ENCODE measurements at places on chromosomes 4 and X. TPM values are rescaled to one million over a fixed set of nuclear protein-coding genes. Genes with fewer than 3 reads are reported as not detected.

UGT2B15 gene
- total RNA-seq, result not detected

MAGEC3 gene
- total RNA-seq, result not detected

TIGD4 gene
- 0.25 TPM for total RNA-seq

PDE6B gene
- total RNA-seq, result 0.03 TPM

SPANXN3 gene
- not detected for total RNA-seq

TIMM8A gene
- 20.5 TPM for total RNA-seq

SLC10A4 gene
- not detected for total RNA-seq

SPARCL1 gene
- total RNA-seq, result 0.18 TPM

RIPPLY1 gene
- 14.6 TPM for total RNA-seq

NHSL2 gene
- not detected for total RNA-seq

FTSJ1 gene
- total RNA-seq, result 29.4 TPM

BEND4 gene
- total RNA-seq, result 0.13 TPM

TRIM60 gene
- not detected for total RNA-seq

Measured in SJCRH30 (cell line).